ENCODE measurements at places on chromosomes 2 and 18. TPM values are rescaled to one million over a fixed set of nuclear protein-coding genes. Genes with fewer than 3 reads are reported as not detected.

GRCh38 chr2:169118060-169118459 is 48.7 kb downstream of the DHRS9 start:
- H3K36me3 ChIP-seq: no peaks in the 10 kb centered on the region
- H3K4me3 ChIP-seq: no peak overlapping the region

MOCOS gene
- 0.77 TPM for total RNA-seq

GPC1 gene
- 33.2 TPM for total RNA-seq

GRCh38 chr2:83162421-83162820 is 1296.7 kb downstream of the SUCLG1 start:
- no peak overlapping the region for H3K4me3 ChIP-seq
- H3K4me1 ChIP-seq: no peaks in the 10 kb centered on the region
- no peaks in the 10 kb centered on the region for H3K27me3 ChIP-seq

CFC1 gene
- total RNA-seq: 4.5 TPM

POTEI gene
- 0.72 TPM for total RNA-seq

TFCP2L1 gene
- 0.50 TPM for total RNA-seq

DNA sequence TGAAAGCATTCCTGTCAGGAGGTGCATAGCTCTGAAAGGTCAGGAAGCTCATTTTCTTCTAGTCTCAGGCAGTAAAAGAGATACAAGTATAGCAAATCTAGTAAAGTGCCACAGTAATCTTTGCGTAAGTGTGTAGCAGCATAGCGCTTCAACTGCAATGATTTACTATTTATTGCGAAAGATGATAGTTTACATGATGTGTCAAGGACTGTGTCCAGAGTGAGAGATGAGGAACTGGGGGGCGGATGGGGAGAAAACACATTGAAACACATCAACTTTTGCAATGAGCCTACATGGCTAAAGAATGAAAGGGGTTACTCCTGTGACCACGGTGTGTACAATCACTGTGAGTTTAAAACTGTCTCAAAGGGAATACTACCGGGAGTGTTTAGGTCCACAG is 644.4 kb downstream of the GALR1 start:
- H3K4me1 ChIP-seq: peaks cover 6% of the 10 kb centered on the region
- no peak overlapping the region for H3K4me3 ChIP-seq
- no peak for DNase-seq

C1D gene
- total RNA-seq: 36.2 TPM

DNA sequence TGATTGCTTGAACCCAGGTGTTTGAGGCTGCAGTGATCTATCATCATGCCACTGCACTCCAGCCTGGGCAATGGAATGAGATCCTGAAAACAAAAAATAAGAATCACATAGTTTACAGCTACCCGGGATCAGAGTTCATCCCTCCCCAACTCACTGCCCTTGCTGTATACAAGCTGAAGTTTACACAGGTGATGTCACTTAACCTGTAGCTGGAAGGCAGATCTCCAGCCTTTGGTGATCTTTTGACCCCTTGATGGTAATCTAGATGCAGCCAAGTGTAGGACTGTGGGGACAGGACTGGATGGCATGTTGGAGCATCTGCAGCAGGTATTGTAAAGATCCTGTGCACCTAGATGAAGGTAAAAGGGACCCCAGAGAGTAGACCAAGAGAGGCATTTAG is 66.7 kb upstream of the SLC14A2 start:
- no peak for DNase-seq
- H3K4me3 ChIP-seq: no peak overlapping the region
- H3K27ac ChIP-seq: no peak overlapping the region
- no peaks in the 10 kb centered on the region for H3K36me3 ChIP-seq
- no peaks in the 10 kb centered on the region for H3K27me3 ChIP-seq

DNA sequence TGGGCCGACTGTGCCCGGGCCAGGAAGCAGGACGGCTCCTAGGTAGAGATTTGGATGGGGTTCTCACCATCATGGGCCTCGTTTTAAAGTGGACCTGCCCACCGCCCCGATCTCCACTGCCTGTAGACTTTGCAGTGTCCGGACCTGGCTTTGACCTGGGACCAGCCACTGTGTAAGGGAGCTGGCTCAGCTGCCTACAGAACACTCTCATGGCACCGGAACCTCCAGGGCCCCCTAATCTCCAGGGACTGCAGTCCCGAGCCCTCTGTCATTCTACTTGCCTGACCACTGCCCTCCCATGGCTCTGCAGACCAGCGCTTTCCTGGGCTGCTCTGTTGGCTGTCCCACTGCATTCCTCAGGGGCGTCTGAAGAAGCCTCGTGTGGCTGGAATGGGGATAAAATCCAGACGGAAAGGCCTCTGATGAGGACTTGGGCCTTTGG is 120.8 kb downstream of the GLI2 start:
- no peak overlapping the region for H3K4me3 ChIP-seq
- H3K27ac ChIP-seq: no peak overlapping the region
- H3K4me1 ChIP-seq: peaks cover 37% of the 10 kb centered on the region
- no peaks in the 10 kb centered on the region for H3K36me3 ChIP-seq
- no peaks in the 10 kb centered on the region for H3K27me3 ChIP-seq
- no peak for DNase-seq

DNA sequence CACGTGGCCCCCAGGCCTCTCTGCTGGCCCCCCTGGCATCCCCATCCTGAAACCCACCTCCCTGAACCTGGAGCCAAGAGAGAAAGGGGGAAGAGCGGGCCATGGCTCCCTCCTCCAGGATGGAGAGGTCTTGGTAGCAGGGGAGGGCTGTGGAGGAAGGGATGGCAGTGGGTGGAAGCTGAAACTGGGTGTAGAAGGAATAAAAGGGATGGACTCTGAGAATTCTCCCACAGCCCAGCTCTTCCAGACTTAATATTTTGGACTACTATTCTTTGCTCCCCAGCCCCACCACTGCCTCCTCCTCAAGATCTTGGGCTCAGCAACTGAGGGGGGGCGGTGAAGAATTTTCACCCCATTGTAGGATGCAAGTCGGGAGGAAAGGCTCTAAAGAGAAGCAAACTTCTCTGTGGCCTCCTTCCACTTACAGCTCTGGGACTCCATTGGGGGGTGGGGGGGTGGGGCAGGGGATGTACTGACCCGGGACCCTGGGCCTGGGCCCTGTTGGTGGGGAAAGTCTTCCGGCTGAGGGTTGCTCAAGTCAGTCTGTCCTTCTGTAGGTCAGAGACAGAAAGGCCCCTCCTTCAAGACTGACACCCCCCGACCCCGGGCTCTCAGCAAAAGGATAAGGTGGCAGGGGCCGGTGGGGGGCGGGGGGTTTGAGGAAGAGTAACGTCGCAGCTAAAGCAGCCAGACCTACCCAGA is 501 bp downstream of the TNS1 start:
- no peak for DNase-seq
- peak overlapping the region; percentile 31 for H3K4me3 ChIP-seq
- H3K4me1 ChIP-seq: peaks cover 74% of the 10 kb centered on the region
- peaks cover 11% of the 10 kb centered on the region for H3K36me3 ChIP-seq

- no peak overlapping the region for H3K4me3 ChIP-seq
- H3K36me3 ChIP-seq: no peaks in the 10 kb centered on the region
- H3K27me3 ChIP-seq: no peaks in the 10 kb centered on the region
Measured at GRCh38 chr2:239550357-239550756, 149.5 kb upstream of the HDAC4 start.

GRCh38 chr2:219419331-219420197 is 1.4 kb downstream of the DES start:
- no peak for DNase-seq
- H3K4me3 ChIP-seq: no peak overlapping the region
- no peaks in the 10 kb centered on the region for H3K36me3 ChIP-seq

GRCh38 chr2:183242937-183243336 is 118.7 kb downstream of the NUP35 start:
- no peak overlapping the region for H3K27ac ChIP-seq
- no peaks in the 10 kb centered on the region for H3K27me3 ChIP-seq
- no peaks in the 10 kb centered on the region for H3K36me3 ChIP-seq
- H3K4me1 ChIP-seq: no peaks in the 10 kb centered on the region
- no peak for DNase-seq

BIRC6 gene
- total RNA-seq: 241 TPM

- no peak overlapping the region for H3K27ac ChIP-seq
- DNase-seq: no peak
- H3K27me3 ChIP-seq: no peaks in the 10 kb centered on the region
- H3K36me3 ChIP-seq: no peaks in the 10 kb centered on the region
- H3K4me3 ChIP-seq: no peak overlapping the region
- no peaks in the 10 kb centered on the region for H3K4me1 ChIP-seq
Measured at GRCh38 chr2:159521272-159521671, 95.1 kb downstream of the BAZ2B start.

ADCYAP1 gene
- total RNA-seq: 21.3 TPM
